ENCODE measurements at places on chromosomes 11 and 22.

GRCh38 chr22:42863349-42863961 is 6.4 kb upstream of the ARFGAP3 start:
- no peak for DNase-seq

DNA sequence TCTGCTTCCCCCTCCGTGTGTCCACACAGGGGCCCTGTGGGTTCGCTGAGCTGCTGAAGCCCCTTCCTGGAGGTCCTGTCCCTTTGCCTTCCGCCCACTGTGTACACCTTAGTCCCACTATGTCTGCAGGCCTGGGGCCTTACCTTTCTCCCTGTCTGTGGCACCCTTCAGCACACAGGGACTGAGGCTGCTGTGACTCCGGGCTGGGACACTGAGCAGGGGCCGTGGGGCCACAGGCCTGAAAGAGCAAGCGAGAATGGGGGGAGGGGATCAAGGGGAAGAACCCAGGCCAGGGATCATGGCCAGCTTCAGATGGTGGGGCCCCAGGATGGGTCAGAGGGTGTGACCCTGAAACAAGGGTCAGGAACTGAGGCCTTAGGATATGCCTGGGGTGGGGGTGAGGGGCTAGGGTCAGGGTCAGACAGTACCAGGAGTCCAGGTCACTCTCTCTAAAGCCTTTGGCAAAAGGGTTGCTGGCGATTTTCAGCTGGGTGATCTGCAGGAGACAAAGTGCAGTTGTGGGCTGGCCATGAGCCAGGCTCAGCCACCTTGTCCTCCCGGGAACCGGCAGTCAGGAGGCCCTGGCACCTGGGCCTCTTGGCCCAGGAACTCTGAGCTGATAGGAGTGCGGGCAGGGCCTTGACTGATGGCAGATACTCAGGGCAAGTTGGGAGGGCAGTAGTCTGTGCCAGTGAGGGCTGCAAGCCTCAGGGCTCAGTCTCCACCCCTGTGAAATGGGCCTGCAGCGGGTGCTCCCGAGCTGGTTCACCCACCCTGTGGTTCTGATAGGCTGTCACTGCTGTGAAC is 2.6 kb upstream of the NUDT8 start:
- DNase-seq, result no peak

- DNase-seq, result peak; percentile 82
Observed at GRCh38 chr11:48055292-48056132, 75.2 kb downstream of the PTPRJ start.

- no peak for DNase-seq
Observed at GRCh38 chr11:86145439-86146156, 76.7 kb upstream of the PICALM start.

DNA sequence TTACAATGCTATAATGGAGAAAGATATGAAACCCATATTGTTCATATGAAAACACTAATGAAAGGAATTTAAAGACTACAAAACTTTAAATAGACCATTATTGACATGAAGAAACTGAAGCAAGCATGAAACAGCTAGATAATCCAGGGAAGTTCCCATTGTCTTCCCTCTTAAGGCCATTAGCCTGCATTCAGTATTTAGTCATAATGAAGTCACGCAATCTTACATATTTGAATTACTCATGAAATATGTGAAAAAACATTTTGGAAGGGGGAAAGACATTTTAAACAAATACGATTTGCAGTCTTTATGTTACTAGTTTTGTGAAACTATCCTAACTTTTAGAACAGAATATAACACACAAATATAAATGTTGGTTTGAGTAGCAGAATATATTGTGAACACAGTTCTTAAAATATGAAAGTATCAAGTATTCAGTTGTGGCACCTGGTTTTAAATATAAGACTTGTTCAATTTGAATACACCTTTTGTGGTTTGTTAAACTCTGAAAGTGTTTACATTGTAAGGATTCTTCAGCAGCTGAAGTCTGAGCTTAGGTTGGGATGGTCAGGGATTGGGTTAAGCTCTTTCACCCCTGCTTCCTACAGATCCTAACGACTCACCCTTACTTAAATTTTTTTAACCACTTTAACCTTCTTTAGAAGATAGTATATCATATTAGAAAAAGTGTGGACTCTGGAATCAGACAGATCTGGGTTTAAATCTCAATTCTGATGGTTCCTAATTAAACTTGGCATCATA is 500.3 kb upstream of the TENM4 start:
- no peak for DNase-seq

- DNase-seq, result no peak
Observed at GRCh38 chr11:6596239-6596877, 7.1 kb downstream of the RRP8 start.

Data from Jurkat, Clone E6-1 (cell line).